ENCODE measurements at places on chromosomes 5 and 9.

DNA sequence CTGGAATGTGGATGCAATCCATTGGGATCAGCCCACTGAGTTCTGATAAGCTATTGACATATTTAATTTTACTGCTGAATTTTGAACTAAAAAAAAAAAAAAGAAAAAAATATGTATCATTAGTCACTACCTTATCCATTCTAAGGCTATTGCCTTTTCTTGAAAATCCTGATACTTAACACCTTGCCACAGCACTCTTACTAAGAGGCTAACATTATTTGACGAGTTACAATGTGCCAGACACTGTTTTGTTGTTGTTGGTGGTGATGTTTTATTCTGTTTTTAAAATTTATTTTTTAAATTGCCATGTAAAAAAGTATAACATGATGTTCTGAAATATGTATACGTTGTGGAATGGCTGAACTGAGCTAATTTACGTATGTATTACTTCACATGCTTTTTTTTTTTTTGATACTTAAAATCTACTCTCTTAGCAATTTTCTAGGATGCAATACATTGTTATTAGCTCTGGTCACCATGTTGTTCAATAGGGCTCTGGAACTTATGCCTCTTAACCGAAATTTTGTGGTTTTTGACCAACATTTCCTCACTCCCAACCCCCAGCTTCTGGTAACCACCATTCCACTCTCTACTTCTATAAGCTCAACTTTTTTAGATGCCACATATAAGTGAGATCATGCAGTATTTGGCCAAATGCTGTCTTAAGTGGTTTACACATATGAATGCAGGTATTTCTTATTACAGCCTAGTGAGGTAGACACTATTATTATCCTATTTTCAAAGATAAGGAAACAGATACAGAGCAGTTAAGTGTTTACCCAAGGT, 134.8 kb upstream of the PCA3 start:
- DNase-seq = no peak

GRCh38 chr5:142754031-142754430, 16.1 kb upstream of the ARHGAP26 start:
- no peak for DNase-seq

- no peak for DNase-seq
These were observed 16.6 kb upstream of the MEGF9 start for GRCh38 chr9:120730654-120731514.

- DNase-seq = no peak
These were observed 107.1 kb downstream of the MAT2B start for GRCh38 chr5:163612358-163613149.

DNA sequence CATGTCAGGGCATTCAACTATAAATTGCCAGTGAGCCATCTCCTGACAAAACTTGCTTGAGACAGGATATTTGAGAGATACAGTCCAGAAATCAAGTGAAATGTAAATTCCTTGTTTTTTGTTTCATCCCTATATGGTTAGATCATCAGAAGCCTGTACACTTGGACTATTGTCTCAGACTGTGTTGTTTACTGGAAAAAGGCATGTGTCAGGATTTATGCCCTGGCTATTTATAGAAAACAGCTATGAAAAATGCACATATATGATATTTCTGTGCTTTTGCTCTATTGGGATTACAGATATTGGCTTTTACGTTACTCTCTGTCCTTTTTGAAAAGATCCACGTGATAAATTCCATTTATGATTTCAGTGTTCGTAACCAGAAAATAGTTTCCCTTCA, 44.2 kb downstream of the IL31RA start:
- DNase-seq = no peak
